Inflammatory macrophage (primary cell): ENCODE measurements at places on chromosomes 5 and 9.

- no peak for DNase-seq
Measured at GRCh38 chr5:17259630-17260257, 42.3 kb downstream of the BASP1 start.

DNA sequence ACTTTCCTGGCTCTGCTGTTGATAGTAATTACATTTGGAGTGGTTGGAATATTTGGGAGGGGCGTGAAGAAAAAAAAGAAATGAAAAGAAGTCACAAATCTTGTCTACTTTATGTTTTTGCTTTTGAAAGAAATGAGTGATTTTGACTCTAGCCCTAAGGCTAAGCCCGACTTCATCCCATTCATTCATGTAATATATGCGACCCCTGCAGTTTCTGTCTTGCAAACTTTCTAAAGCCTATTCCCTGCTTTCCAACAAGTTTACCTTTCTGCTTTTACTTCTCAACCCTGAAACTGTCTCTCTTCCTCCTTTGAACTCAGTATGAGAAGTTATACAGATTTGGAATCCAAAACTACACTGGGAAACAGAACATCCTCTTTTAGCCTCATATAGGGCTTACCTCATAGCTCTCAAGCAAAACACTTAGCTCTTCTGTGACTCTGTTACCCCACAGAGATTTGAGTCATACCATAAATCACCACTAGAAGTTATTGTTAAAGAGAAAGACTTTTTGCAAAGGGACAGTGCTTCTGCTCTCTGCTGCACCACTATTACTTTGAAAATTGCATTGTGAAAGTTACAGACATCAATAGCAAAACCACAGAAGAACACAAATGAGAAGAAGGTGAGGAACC, 1.6 kb downstream of the CFAP95 start:
- peak; percentile 66 for DNase-seq

DNA sequence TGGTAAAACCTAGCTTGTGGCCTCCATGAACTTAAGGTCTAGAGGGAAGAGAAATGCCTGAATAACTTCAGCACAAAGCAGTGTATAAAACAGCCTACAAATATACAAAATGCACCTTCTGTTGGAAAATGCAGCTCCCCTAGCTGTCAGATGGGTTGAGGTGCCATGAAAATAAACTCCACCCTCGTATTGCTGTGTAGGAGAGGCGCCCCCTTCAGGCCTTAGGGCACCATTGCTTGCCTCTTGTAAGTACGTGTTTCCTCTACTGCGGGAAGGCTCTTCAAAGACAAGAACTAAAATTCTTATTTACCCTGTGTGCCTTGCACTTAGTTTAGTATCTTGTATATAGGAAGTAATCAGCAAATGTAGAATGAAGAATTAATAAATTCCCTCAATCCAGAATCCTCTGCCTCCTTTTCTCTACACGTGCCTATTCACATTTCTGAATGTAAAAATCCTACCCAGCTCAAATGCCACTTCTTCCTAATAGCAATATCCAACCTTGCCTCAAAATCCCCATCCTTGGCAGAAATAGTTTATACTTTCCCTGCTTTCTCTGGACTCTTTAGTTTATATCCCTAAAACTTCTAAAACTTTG, 393.7 kb upstream of the PDE4D start:
- peak; percentile 83 for DNase-seq

DNA sequence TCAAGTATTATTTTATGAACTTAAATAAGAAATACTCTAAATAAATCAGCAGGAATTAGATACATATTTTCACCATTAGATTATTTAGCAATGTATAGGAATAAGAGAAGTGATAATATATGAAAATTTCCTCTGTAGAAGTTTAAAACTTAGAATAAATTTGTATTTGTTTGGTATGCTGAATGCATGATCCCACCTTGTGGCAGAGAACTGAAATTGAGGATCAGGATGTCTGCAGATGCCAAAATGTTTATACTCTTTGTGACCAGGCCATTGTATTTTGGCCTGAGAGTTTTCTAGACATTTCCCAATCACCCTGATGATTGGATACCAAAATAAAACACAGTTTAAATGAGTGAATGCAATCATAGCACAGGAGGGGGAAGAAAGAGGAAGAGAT, 6.3 kb downstream of the TYRP1 start:
- no peak for DNase-seq

DNA sequence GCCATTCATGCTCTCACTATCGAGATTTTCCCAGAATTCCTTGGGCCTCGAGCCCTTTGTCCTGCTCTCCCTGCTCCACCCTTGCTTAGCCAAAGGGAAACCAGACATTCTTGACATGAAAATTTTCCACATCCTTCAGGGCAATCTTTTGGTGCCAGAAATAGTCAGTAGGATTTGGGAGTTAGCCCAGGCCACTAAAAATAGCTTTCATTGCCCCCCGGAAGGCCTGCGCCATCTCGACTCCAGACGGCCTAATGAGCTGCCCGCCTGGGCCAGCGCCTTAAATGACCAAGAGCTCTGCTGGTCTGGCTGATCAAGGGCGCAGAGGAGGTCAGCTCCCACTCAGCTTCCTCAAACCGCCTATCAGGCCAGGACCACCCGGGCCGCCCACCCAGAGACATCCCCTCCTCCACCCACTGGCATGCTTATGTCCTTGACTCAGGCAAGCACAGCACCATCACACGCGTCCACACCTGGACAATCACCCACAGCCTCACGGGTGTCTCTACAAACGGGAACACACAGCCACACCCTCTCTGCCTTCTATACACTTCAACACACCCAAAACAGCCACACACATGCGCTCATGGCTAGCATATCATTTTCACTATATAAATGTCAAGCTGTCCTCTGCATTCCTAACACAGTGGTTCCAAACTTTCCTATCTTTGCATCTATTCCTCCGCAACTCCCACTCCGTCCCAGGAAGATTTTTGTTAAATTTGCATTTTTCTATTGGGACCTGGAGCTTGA, 20.9 kb downstream of the DUSP1 start:
- DNase-seq: no peak
